ENCODE measurements at places on chromosomes 1 and 21.

- peak; percentile 16 for DNase-seq
Observed at GRCh38 chr1:20601129-20601825, 12.4 kb downstream of the CDA start.

DNA sequence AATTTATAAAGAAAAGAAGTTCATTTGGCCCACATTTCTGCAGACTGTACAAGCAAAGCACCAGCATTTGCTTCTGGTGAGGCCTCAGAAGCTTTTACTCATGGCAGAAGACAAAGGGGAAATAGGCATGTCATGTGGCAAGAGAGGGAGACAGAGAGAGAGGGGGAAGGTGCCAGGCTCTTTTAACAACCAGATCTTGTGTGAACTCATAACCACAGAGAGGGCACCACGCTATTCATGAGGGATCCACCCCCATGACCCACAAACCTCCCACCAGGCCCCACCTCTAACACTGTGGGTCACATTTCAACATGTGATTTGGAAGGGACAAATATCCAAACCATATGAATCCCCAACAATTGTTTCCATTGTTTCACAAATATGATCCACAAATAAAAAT is 467.9 kb downstream of the SIPA1L2 start:
- no peak for DNase-seq

DNA sequence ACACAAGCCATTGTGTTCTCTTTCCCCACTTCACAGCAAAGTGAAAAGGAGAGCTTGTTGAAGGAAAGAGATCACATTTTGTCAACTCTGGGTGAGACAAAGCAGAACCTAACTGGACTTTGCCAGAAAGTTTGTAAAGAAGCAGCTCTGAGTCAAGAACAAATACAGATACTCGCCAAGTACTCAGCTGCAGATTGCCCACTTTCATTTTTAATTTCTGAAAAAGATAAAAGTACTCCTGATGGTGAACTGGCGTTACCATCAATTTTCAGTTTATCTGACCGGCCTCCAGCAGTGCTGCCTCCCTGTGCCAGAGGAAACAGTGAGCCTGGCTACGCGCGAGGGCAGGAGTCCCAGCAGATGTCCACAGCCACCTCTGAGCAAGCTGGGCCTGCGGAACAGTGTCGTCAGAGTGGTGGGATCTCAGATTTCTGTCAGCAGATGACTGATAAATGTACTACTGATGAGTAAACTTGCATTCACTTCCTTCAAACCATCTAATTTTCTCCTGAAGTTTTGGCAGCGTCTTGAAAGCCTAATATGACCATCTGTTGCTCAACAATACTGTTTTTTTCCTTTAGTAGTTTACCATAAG is 43.7 kb downstream of the BACH1 start:
- DNase-seq, result no peak

- peak; percentile 40 for DNase-seq
Observed at GRCh38 chr1:219422811-219423598, 189.9 kb downstream of the ZC3H11B start.

- DNase-seq, result peak; percentile 56
Observed at GRCh38 chr1:246121533-246121932, 385.5 kb downstream of the SMYD3 start.

- DNase-seq, result peak; percentile 84
Observed at GRCh38 chr1:9234223-9235095, at the start of gene H6PD. Gene H6PD, plus strand, starts transcription at chr1:9234774. Its CDS starts 10,161 bp downstream, at chr1:9244935.

GRCh38 chr1:225480825-225481434 is 53.1 kb upstream of the LBR start:
- peak; percentile 64 for DNase-seq

- no peak for DNase-seq
Observed at GRCh38 chr1:234162661-234163060, 210.6 kb upstream of the COA6 start.

- DNase-seq, result peak; percentile 97
Observed at GRCh38 chr1:65174585-65174984, 26.6 kb downstream of the AK4 start.

DNA sequence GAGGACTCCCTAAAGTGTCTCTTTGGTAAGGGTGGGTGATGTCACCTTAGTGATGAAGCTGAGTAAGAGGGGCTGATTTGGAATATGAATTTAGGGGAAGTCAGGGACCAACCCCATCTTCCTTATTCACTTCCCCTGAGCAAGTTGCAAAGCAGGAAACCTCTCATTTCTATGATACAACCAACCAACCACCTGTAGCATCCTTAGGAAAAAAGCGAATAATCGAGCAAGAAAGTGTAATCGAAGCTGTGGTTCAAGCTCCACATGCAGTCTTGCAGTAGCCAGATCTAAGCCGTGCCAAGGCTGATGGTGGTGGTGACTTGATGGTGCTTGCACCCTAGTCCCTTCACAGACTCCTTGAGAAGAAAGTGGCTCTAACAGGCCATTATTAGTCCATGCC is 3.2 kb downstream of the TEX35 start:
- DNase-seq, result no peak

DNA sequence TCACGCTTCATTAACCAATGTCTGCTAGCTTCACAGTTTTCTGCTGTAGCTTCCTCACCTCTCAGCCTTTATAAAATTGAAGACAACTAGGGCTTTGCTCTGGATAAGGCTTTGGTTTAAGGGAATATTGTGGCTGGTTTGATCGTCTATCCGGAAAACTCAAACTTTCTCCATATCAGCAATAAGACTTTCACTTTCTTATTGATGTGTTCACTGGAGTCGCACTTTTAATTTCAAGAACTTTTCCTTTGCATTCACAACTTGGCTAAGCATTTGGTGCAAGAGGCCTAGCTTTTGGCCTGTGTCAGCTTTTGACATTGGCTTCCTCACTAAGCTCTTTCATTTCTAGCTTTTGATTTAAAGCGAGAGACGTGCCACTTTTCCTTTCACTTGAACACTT is 12.9 kb downstream of the COA6 start:
- DNase-seq, result no peak

DNA sequence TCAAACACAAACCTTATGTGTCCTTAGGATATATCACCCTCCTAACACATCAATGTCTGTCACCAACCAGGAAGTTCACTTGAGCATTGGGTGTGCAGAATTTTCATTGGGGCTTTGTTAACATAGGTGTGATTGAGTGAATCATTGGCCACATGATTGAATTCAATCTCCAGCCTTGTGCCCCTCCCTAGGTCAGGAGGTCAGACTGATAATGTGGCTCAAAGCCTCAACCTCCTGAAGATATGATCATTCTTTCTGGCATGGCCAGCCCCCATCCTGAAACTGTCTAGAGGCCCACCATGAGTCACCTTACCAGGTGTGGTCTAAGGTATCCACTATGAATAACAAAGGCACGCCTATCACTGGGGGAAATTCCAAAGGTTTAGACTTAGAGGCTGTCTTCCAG is 90.1 kb downstream of the PKN2 start:
- peak; percentile 99 for DNase-seq

- DNase-seq, result no peak
Observed at GRCh38 chr21:33314111-33314510, 10.7 kb upstream of the IFNAR1 start.

DNA sequence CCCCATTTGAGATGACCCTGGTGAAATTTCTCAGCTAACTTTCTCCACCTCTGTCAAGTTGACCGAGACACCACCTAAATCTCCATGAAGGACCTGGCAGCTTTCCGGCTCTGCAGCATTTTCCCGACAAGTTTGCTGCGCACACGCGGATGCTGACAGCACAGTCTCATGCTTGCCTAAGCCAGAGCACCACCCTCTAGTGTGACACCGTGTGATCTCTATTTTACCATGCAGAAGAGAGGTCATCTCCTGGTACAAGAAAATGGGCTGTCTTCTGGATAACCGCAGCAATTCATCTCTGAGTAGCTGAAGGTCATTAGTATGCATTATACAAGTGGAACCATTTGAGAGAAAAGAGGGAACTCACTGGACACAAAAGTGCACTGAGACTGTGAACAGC is 38.9 kb upstream of the H6PD start:
- DNase-seq, result no peak
